ENCODE measurements at places on chromosomes 3 and 15.

- DNase-seq = no peak
Observed at GRCh38 chr15:101323793-101324523, 28.9 kb upstream of the SNRPA1 start.

DNA sequence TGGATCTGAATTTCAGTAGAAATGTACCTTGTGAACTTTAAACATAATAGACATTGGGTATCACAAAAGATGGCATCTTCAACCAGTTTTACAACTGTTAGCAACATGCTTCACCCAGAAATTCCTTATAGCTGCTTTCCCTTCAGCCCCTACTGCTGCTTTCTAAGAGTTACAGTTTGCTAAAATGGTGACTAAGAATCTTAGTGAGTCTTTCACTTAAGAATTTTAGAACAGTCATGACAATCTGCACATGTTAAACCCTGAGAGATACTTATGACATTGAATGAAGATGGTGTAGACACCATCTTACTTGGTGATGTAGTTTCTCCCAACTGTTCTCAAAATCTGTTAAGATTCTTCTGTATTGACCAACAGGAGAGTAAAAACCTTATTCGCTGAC lies 129.7 kb upstream of the UBE2E1 start:
- no peak for DNase-seq

DNA sequence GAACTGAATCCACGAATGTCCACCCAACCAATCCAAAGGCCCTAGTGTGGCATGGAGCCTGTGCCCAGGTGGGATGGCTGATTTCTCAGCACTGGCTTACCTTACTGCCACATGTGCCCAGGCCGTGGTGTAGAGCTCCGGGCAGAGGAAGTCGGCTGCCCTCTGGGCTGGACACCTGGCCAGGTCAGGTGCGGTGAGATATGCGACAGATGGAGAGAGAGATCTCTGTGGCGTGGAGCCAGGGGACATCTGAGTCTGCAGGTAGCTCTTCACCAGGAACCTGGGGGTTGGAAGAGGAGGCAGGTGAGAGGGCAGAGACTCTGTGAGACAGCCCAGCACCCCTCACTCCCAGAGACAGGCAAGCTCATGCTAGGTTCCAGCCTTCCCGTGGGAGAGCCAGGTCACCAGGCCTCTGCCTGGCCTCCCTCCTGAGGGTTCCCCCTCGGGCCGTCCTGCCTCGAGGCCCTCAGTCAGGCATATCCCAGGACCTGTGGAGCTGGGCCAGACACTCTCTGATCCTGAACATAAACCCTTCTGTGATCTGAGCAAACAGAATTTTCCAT lies 12.6 kb downstream of the ACOX2 start:
- DNase-seq = no peak

- no peak for DNase-seq
Observed at GRCh38 chr3:122858373-122858772, 63.5 kb downstream of the SLC49A4 start.

GRCh38 chr15:66798426-66799061 lies 96.5 kb downstream of the SMAD6 start:
- no peak for DNase-seq

DNA sequence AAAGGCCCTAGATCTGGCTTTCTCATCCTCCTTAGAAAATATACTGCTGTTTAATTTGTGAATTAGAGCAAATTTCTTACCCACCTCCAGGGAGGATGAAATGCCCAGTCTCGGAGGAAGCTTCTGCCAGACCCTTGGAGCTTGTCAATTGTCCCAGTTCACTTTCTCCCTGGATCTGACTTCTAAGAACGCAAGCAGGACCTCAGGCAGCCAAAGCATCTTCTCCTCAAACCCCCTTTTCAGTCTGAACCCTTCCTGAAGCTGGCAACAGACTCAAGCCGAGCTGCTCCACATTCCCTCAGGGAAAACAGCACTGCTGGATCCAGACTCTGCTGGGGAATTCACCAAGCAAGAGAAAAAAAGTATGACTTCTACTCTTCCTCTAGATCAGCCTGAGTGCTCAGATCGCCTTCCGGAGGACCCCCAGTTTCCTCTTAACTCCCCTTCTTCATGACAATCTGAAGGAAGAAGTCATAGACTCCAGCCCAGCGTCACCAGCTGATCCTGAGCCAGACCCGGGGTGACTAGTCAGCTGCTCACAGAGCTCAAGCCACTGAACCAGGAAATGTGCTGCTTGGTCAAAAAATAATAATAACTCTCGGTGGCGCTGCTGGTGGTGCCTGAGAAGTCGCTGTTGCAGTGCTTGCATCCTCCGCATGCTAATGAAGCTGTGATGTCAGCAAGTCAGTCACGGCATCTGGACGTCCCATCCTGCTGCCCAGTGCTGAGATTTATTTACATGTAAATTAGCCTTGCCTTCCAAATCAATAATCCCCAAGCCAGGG lies at the start of gene PRICKLE2:
TSS of gene PRICKLE2 (minus strand) at position 641 of the 785 bp plus-strand sequence. CDS start 26,539 bp downstream, outside the sequence.
- no peak for DNase-seq

DNA sequence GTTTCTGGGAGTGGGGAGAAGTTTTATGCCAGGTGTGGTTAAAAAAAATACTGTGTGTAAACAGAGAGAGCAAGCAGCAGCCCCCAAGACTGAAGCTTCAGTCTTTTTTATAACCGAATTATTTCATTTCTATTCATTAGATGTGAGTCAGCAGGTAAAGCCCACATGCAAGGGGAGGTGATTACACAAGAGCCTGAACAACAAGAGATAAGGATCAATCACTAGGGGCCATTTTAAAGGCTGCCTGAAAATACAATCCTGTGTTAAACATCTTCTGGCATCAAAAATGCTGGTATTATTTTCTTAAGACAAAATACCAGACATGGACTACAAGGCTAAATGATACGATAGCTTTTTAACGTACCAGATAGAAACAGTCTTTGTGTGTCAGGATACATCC lies 217.3 kb downstream of the SUCLG2 start:
- DNase-seq = no peak

GRCh38 chr15:38588672-38589071 lies 24.1 kb upstream of the RASGRP1 start:
- no peak for DNase-seq

GRCh38 chr3:185351396-185351795 lies 11.5 kb upstream of the MAP3K13 start:
- no peak for DNase-seq

GRCh38 chr15:39397883-39398282 lies 183.0 kb upstream of the THBS1 start:
- DNase-seq = no peak

DNA sequence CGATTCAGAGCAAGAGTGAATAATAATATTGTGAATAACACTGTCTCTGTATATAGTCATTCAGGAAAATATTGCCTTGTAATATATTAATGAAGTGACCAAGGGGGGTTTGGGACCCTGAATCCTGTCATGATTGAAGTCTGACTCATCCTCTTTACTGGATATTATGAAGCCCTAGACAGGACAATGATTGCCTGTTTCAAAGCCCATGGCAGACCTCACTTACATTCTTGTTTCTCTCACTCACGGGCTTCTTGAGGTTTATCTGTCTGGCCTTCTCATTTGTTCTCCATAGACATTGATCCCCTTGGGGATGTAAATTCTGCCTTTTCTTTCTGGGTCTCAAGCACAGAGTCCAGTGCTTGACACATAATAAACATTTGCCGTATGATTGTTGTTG lies 449.3 kb upstream of the THRB start:
- DNase-seq = no peak

- DNase-seq = no peak
Observed at GRCh38 chr3:19334120-19334519, 185.8 kb downstream of the KCNH8 start.

- DNase-seq = no peak
Observed at GRCh38 chr3:66014651-66015050, 24.1 kb downstream of the MAGI1 start.

DNA sequence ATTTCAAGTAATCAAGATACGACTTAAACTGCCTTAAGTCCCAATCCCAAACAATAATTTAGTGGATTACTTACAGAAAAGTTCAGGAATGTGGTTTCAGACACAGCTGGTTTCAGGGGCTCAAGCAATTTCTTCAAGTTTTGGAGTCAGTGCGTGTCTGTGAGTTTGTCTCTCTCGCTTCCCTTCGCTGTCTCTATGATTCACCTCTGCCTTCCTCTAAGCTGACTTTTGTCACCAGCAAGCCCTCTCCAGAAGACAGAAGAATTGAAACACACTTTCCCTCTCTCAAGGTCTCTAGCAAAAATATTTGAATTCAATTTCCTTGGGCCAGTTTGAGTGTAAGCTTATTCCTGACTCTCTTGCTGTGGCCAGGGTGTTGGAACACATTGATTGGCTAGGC lies 392.4 kb downstream of the EDEM1 start:
- no peak for DNase-seq

DNA sequence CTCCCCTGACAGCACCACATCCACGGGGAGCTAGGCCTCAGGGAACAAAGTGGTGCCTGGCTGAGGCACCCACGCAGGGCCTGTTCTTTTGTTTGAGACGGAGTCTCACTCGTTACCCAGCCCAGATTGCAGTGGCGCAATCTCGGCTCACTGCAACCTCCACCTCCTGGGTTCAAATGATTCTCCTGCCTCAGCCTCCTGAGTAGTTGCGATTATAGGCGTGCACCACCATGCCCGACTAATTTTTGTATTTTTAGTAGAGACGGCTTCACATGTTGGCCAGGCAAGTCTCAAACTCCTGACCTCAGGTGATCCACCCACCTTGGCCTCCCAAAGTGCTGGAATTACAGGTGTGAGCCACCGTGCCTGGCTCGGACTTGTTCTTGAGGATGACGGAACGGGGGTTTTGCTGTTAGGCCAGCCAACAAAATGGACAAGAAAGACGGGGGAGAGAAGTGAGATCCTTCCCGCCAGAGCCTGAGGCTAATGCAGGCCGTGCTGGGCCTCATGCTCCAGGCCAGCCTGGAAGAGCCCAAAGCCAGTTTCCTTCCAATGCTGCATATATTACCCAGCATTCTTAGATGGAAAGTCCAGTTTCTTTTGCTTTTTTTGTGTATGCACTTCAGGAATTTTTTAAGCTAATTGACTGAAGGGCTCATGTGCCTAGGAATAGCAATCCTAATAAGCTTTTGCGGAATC lies 28.1 kb upstream of the FURIN start:
- no peak for DNase-seq

- no peak for DNase-seq
Observed at GRCh38 chr3:104273046-104273649, 1093.6 kb upstream of the ALCAM start.

DNA sequence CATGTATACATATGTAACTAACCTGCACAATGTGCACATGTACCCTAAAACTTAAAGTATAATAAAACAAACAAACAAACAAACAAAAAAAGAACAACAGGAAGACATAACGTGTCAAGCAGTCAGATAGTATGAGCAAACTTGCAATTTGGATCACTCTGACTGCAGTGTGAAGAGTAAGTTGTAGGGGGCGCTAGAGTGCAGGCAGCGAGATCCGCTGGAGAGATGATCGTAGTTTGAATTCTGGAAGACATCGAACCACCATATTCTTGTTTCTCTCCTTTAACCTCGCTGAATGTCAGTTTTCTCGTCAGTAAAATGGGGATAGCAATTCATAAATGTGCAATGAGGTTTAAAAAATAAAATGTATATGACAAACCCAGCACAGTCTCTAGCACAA lies 165.2 kb upstream of the LMCD1 start:
- no peak for DNase-seq

- DNase-seq = peak; percentile 80
Observed at GRCh38 chr3:197791113-197791891, at the start of gene LRCH3. Gene LRCH3, plus strand, starts transcription at chr3:197791254. Its CDS starts 25 bp downstream, at chr3:197791279.

GRCh38 chr3:173510565-173510964 lies 113.0 kb downstream of the NLGN1 start:
- DNase-seq = no peak

GRCh38 chr3:64595253-64595694 lies 92.5 kb downstream of the ADAMTS9 start:
- DNase-seq = no peak

GRCh38 chr3:14907043-14907966 lies 40.1 kb upstream of the NR2C2 start:
- DNase-seq = no peak

- no peak for DNase-seq
Observed at GRCh38 chr3:8530581-8530980, 29.0 kb downstream of the LMCD1 start.

GRCh38 chr3:191361456-191361855 lies 31.1 kb upstream of the UTS2B start:
- DNase-seq = no peak

GRCh38 chr3:37198996-37199395 lies 24.6 kb upstream of the LRRFIP2 start:
- no peak for DNase-seq

DNA sequence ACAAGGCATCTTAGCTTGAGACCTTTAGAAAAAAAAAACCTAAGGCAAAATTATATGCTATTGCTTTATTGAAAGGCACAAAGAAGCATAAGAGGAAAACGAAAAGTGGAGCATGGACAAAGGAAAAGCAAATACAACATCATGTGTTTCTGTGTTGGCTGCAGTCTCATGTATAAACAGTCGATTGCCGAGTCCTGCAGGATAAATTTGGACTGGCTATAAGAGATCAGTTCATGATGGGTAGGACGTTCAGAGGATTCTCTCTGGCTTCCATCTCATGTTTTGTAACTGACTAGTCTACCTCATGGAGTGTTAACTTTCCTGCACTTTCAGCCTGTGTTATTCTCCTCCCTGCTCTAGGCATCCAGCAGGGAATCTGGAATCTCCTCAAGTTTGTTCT lies 21.9 kb upstream of the CCDC50 start:
- DNase-seq = no peak

- no peak for DNase-seq
Observed at GRCh38 chr15:65766422-65767263, 25.4 kb downstream of the DENND4A start.

GRCh38 chr15:62606376-62607113 lies 436.0 kb upstream of the TPM1 start:
- DNase-seq = no peak

GRCh38 chr3:184750349-184751083 lies 38.7 kb upstream of the MAGEF1 start:
- no peak for DNase-seq

GRCh38 chr3:66997560-66998112 lies 471 bp upstream of the KBTBD8 start:
- DNase-seq = no peak

DNA sequence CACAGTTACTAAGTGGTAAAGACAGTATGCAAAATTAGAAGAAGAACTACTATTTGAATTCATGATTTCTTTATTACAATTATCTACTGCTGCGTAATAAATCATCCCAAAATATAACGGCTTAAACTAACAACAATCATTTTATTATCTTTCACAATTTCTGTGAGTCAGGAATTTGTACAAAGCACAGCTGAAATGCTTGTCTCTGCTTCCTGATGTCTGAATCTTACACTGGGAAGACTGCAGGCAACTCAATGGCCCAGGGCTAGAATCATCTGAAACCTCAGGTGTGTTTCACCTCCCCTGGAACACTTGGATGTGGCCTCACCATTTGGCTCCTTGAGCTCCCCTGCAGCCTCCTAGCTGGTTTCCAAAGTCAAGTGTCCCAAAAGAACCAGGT lies 145.1 kb downstream of the MAGI1 start:
- no peak for DNase-seq

Data from stimulated activated CD4-positive, alpha-beta T cell treated with anti-CD3 and anti-CD28 coated beads, Interleukin-4, amount 100 ng/mL, for 48 hours (primary cell).